H54 (cell line): ENCODE measurements at places on chromosomes 2 and 18.

GRCh38 chr18:4230450-4231168 is 224.5 kb downstream of the DLGAP1 start:
- DNase-seq = no peak

- DNase-seq = no peak
Observed at GRCh38 chr2:71282493-71282892, 49.1 kb upstream of the ZNF638 start.

- no peak for DNase-seq
Observed at GRCh38 chr2:199409759-199410529, 47.8 kb downstream of the SATB2 start.

- no peak for DNase-seq
Observed at GRCh38 chr2:217199255-217199630, 339.4 kb upstream of the TNP1 start.

- no peak for DNase-seq
Observed at GRCh38 chr2:96928277-96928781, 58.1 kb downstream of the FAM178B start.

- no peak for DNase-seq
Observed at GRCh38 chr2:215565897-215566296, 130.0 kb upstream of the FN1 start.

GRCh38 chr2:31828891-31829290 is 181.9 kb downstream of the MEMO1 start:
- DNase-seq = no peak
